H9 (cell line): ENCODE measurements at places on chromosomes 4 and X.

DNA sequence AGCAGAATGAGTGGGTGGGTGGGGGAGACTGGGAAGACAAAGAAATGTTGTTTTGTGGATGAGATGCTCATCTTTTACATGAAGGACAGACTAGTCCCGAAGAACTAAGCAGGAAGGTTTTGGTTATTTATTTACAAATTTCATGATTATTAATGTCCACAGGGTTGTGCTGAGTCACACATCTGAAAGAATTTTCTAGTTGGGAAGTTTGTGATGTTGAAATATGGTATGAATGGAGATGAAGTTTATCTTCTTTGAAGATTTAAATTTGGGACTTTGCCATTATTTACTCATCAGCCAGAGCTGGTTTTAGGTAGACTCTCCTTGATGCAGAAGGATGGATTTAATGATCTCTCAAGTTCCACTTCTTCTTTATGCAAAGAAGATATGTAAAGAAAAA is 75.5 kb downstream of the MOSPD2 start:
- DNase-seq, result no peak

- DNase-seq, result no peak
Measured at GRCh38 chr4:182778222-182778982, 138.8 kb downstream of the DCTD start.

DNA sequence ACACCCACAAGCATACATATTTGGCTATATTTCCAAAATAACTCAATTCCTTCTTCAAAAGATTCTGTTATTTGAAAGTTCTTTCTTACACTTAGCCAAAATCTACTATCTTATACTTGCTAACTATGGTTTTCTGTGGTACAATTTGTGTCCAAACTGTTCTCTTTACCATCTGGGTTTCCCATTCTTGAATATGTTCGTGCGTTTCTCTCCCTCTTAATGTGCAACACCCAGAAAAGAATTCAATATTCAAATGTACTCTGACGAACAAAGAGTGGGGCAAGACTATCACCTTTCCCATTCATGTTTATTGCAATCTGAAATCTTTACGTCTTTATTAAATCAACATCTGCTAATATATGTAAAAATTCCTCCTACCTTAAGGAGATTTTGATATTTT is 912.7 kb downstream of the FAT4 start:
- DNase-seq, result no peak

DNA sequence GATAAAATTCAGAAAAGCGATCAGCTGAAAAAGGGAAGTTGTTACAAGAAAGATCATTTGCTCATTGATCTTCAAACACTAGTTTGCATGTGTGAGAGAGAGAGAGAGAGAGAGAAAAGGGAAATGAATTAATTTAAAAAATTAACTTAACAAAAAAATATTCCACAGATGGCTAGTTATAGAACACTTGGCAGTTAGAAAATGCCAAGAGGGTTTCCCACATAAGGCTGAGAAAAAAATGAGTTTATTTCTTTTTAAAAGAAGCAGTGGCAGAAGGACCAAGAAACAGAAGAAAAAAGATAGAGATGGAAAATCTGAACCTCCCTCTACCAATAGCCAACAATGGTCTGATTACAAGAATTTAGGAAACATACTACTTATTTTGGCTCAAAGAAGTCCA is 47.1 kb downstream of the FGF13 start:
- no peak for DNase-seq

DNA sequence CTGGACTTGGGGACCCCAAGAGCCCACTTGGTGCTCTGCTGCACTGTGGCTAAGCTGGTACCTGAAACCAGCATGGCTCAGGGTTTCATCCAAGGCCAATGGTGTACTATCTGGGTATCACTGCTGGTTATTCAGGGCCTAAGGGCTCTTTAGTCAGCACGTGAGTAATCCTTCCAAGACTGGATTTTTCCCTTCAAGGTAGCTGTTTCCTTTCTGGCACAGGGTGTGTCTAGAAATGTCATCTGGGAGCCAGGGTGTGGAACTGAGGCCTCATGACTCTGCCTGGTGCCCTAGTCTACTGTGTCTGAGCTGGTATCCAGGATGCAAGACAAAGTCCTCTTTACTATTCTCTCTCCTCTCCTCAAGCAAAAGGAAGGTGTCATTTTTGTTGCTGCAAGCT is 99.0 kb upstream of the QRFPR start:
- no peak for DNase-seq

- peak; percentile 55 for DNase-seq
Measured at GRCh38 chrX:39935411-39936064, 162.2 kb downstream of the BCOR start.

- DNase-seq, result no peak
Measured at GRCh38 chr4:165369522-165369921, 9.3 kb upstream of the CPE start.

DNA sequence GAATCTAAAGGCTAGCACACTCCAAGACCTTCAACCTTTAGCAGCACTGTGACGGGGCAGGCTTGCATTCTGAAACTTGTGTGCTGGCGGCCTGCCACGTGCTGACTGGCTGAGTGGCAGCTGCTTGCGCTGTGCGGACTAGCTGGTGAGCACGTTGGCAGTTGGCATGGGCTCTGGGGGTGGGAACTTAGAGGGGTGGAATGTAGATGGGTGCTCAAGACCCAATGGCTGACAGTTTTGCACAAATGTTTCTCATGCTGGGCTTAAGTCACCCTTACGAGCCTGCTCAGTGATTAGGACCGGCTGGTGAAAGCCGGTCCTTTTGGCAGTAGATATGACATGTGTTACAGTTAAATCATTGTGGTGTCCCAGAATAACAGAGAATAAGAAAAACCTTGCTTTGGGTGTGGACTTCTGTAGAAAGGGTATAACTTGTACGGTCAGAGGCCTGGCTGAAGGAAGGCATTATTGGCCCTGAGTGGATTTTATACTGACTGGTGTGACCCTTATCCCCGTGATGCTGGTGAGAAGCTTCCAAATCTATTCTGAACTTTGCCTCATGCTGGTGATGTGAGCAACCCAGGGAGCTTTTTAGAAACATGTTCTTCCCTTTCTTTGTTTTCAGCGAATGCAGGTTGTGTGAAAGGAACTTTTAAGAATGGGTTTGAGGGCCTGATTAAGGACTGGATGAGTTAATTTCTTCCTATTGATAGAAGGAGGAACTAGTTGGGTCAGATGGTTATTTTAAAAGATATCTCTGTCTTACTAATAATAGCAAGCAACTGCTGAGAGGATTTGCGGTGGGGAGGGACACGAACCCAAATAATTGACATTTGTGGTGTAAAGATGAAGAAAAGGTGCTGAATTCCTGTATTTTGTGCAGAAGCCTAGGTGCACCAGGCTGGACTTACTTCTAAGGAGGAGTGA is 107.4 kb upstream of the SLC4A4 start:
- no peak for DNase-seq

GRCh38 chr4:4502694-4503311 is 39.0 kb downstream of the STX18 start:
- no peak for DNase-seq

DNA sequence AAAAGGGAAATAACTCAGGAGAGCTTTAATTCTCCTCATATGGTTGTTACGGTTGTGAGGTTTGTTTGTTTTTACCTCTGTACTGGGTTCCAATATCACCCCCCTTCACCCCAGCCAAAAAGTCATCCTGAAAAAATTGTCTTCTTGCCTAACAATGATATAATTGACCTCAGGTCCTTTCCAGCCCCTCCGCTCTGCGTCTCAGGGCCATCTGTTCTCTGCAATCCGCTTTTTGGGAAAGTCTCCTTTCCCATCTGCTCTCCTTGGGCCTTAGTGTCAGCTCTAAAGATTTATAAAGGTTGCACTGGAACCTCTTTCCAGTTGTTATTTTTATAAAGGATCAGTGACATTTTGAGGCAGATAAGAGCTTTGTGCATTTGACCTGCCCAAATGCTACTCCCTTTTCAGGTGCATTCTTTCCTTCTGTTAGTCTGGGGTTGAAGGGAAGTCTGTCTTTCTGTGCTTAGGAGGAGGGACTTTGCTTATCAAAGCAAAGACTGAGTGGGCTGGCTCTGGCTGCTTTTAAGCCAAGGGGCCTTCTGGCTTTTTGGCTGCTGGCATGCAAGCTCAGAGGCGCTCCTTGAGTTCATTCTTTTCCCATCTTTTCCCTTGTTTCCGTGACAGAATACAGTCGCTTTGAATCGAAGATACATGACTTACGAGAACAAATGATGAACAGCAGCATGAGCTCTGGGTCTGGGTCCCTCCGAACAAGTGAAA is 34.1 kb downstream of the DLG3 start:
- no peak for DNase-seq

GRCh38 chr4:165324236-165324917 is 3.1 kb upstream of the MSMO1 start:
- DNase-seq, result no peak

GRCh38 chr4:57404483-57404882 is 294.3 kb upstream of the IGFBP7 start:
- no peak for DNase-seq

DNA sequence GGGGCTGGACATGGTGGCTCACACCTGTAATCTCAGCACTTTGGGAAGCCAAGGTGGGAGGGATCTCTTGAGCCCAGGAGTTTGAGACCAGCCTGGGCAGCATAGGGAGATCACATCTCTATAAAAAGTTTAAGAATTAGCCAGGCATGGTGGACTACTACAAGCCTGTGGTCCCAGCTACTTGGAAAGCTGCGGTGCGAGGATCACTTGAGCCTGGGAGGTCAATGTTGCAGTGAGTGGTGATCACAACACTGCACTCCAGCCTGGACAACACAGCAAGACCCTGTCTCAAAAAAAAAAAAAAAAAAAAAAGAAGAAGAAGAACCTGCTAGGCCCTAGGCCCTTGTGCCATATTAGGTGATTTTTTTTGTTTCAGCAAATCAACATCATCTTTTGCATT is 12.2 kb downstream of the SRD5A3 start:
- DNase-seq, result no peak

- no peak for DNase-seq
Measured at GRCh38 chr4:20992002-20992401, 291.7 kb downstream of the PACRGL start.

- no peak for DNase-seq
Measured at GRCh38 chr4:8083086-8083825, 75.4 kb downstream of the ABLIM2 start.

- DNase-seq, result no peak
Measured at GRCh38 chr4:157880761-157881160, 292.1 kb downstream of the GASK1B start.
